ENCODE measurements at places on chromosomes 3 and 15.
A peak's percentile ranks its signal among the peaks of the same experiment; 100 is the strongest.

DNA sequence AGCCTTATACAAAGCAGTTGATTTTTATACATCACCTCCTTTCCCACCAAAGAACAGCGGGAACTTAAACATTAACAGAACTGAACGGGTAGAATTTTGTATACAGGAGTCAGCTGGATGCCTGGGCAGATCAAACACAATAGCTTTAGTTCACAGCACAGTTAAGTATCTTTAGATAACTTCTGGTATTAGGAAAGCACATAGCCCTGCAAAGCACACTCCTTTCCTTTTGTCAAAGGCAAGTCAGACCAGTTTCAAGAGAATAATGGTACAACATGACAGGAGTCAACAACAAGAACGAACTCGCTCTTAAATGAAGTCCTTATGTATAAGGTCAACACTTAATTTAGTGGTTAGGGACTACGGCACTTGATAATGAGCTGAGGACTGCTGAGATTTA is 26.3 kb downstream of the ABCC5 start:
- DNase-seq: no peak

GRCh38 chr15:31200735-31201151 is 99.2 kb upstream of the TRPM1 start:
- DNase-seq: peak; percentile 82

GRCh38 chr3:90091549-90091948 is 984.1 kb downstream of the EPHA3 start:
- DNase-seq: peak; percentile 14

- no peak for DNase-seq
These were observed 13.3 kb upstream of the HHLA2 start for GRCh38 chr3:108283006-108283405.

GRCh38 chr3:18238746-18239331 is 186.3 kb downstream of the SATB1 start:
- no peak for DNase-seq

- no peak for DNase-seq
These were observed 78.2 kb downstream of the FAIM start for GRCh38 chr3:138686771-138687221.

DNA sequence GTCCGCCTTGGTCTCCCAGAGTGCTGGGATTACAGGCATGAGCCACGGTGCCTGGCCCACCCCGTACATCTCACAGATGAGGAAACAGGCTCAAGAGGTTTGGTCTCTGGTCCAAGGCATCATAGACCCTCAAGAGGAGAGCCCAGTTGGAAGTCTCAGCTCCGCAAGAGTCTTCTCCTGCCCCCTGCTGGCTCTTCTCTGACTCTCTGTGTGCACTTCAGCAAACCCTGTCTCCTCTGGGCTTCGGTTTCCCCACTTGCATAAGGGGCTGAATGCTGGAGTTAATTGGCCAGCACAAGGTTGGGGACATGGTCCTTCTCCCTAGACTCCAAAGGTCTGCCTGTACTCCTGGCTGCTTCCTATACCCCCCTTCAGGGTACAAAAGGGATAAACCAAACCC is 3.9 kb downstream of the MST1R start:
- DNase-seq: no peak

- DNase-seq: no peak
These were observed 74.3 kb downstream of the LARS2 start for GRCh38 chr3:45462522-45463265.

DNA sequence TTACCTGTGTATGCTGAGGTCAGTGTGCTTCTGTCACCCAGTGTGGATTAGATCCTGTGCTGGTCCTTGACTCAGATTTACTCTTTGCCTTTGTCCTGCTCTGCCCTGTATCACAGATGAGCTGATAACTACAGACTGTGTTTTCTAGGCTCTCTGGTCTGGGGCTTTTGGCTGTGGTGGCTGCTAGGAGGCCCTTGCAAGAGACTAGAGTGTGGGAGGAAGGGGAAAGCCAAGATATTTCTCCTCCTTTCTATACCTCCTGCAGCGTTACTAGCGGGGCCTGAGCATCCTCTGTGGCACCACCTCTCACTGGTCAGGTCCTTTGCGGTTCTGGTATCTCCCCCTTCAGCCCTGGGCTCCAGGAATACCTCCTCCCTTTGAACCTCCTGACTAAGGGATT is 282.3 kb upstream of the TBC1D5 start:
- DNase-seq: no peak

GRCh38 chr3:151145713-151146070 is 57.3 kb downstream of the GPR171 start:
- DNase-seq: no peak
